Smooth muscle cell of the brain vasculature (primary cell): ENCODE measurements at places on chromosomes 5 and 9.

- no peak for DNase-seq
These were observed 348.4 kb downstream of the TRIM32 start for GRCh38 chr9:117035546-117035945.

GRCh38 chr5:10695055-10695649 is 65.9 kb downstream of the DAP start:
- peak; percentile 46 for DNase-seq

DNA sequence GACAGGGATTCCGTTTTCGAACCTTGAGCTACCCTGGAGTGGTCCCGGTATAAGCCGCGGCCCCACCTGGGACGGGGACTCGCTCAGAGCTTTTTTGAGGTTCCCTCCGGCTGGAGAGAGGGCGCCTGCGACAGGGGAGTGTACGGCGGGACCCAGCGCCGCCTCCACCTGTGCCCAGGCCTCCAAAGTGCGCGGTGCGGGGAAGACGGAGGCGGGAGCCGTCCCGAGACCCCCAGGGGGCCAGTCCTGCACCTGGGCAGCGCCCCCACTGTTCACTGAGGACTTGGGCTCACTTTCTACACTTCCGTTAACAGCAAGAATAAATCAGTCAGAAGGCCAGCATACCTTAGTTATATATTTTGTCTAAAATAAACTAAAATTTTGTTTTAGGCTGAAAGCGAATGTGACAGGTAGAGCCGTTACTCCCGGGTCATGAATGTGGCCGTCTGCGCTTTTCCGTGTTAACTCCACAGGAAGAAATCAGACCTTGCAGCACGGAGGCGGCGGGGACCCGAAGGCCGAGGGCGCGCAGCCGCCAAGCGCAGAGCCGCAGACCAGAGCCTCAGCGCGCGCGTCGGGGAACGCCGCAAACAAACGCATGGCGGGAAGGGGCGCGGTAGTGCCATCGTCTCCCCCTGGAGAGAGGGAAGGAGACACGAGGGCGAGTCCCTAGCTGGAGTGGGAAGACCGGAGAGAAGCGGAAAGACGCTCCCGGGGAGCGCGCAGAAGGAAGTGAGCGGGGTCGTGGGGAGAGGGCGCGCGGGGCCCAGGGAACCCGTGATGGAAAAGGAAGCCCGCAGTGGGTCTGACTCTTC is 14.1 kb downstream of the TRIM7 start:
- no peak for DNase-seq

DNA sequence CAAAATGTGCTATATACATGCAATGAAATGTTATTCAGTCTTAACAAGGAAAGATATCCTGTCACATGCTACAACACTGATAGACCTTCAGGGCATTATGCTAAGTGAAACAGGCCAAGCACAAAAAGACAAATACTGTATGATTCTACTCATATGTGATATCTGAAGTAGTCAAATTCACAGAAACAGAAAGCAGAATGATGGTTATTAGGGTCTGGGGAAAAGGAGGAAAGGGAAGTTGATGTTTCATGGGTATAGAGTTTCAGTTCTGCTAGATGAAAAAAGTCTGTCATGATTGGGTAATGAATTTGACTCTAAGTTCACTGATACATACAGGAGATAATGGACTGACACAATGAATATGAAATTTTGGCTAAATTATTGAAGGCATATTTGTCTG is 11.2 kb upstream of the RIC1 start:
- DNase-seq, result no peak

- DNase-seq, result no peak
These were observed 29.5 kb downstream of the CCNH start for GRCh38 chr5:87383216-87383615.

GRCh38 chr9:128001779-128002298 is 21.1 kb upstream of the EEIG1 start:
- DNase-seq, result no peak

DNA sequence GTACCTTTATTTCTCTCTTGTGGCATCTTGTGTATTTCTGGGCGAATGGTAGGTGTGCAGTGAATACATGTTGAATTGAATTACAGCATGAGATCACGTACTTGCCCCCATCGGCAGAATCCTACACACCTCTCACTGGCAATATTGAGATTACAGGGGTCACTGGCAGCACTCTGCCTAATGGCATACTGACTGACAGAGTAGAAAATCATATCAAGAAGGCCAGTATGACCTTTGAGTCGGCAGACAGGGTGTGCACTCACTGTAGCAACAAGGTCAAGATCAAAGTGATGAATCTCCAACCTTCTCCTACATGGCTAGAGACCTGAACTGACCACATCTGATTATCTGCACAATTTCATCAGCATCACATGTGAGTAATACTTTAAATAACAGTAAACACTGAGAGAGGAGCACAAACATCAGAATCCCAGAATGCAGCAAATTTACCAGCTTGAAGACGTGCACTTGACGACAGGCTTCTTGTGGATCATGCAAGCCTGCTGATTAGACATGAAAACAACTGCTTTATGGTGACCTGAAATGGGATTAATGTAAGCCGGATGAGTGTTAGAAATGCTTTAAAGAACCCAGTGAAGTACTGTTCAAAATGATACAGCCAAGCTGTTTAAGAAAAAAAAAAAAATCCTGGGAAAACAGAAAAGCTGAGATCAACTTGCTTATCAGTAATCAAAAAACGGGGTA is 267.1 kb upstream of the EFNA5 start:
- no peak for DNase-seq

DNA sequence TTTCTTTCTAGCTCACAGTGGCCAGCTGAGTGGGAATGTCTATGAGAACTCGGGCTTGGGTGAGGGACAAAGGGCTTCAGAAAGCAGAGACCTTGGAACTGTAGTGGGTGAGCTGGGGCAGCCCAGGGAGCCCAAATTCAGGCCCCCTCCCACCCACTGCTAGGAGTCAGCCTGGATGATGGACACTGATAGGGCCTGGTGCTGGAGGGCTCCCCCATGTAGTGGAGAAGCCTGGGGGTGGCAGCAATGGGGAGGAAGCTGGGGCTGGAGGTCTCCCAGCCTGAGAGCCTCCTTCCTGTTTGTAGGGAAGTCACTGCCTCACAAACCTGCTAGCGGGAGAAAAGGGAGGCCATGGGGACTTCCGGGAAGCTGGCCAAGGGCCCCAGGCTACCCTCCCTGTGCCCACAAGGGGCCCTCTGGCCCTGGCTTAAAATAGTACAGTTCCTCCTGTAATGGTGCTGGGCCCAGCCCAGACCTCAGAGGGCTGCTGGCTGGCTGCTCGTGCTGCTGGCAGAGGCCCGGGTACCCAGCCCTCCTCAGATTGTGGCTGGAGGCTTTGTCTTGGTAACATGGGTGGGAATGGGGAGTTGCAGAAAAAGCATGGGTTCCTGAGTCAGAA is 6.3 kb upstream of the NR5A1 start:
- no peak for DNase-seq

GRCh38 chr5:17882760-17883488 is 248.7 kb downstream of the TAF11L14 start:
- no peak for DNase-seq

- no peak for DNase-seq
These were observed 1.5 kb downstream of the TOR4A start for GRCh38 chr9:137278721-137279711.

DNA sequence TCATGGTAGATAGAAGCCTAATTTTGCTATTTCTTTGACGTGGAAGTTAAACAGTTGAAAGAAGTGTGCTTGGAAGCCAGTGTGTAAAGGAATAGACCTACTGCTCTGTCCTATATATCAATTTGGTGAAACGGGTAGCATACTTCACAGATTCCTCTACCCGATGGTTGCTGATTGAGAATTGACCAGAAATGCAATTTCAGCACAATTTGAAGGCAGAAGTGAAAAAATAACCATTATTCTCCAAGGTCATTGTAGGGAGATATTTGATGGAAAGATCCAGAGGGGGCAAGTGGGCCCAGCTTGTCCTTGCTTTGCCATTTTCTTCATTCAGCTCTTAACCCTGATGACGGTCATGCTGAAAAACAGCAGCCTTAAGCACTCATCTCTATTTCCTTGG is 15.3 kb downstream of the CDH12 start:
- no peak for DNase-seq

DNA sequence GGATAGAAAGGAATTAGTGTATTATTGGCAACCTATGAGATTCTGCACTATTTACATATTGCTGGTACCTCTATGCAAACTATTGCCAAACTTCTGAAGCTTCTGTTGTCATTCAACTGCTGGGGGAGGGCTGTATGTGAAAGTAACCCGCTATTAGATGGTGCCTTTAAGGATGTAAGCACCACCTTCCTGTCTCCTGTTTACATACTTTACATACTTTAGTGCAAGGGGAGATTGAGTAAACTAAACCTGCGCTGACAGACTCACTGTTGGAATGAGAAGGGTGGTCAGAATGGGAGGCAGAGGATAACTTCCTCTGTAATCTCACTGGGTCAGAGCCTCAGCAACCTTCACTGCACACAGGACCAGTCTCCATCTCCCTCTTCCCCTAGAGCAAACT is 123.8 kb downstream of the NR3C1 start:
- DNase-seq, result no peak

DNA sequence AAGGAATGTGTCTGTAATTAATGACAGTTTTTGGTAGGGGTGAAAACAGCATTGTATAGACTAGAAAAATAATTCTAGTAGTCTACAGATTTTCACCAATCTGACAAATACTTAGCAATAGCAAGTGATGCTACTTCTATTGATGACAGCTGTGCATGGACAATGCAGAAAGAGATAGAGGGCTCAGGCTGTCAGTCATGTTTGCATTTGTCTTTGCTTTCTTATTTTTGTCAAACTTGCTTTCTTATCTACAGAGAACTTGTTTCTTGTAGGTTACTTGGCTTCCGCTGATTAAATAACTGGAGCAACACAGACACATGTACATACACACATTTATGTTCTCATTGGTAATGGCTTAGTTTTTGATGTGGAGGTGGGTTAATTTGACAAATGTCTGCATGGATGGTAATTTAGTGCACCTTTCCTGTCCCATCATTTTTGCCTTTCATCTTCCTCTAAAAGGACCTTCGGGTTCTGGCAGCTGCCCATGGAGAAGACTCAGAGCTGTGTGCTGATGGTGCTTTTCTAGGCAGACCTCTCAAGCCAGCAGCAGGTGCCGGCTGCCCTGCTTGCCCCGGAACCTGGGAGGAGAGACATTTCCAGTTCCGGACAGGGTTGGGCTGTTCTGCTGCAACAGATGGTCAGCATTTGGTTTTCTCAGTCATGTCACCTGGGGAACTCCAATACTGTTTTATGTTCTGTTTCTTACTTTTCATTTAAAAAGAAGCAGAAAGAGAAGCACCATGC is 28.8 kb downstream of the CAMK4 start:
- DNase-seq, result no peak

DNA sequence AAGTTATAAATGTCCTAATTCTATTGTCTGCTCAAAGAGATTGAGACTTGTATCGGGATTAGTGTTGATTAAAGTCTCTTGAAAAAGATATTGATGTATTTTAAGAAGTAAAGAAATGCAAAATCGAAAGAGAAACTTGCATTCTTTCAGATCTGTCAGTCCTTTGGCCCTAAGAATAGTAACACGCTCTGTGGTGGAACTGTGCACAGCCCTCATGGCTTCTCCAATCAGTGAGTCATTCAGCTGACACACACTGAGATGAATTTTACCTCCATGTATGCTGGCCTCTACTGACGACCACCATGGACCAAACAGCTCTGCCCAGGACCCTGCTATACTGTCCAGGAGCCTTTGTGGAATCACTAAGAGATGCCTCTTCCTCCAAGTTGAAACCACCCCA is 232.4 kb downstream of the ESM1 start:
- no peak for DNase-seq

DNA sequence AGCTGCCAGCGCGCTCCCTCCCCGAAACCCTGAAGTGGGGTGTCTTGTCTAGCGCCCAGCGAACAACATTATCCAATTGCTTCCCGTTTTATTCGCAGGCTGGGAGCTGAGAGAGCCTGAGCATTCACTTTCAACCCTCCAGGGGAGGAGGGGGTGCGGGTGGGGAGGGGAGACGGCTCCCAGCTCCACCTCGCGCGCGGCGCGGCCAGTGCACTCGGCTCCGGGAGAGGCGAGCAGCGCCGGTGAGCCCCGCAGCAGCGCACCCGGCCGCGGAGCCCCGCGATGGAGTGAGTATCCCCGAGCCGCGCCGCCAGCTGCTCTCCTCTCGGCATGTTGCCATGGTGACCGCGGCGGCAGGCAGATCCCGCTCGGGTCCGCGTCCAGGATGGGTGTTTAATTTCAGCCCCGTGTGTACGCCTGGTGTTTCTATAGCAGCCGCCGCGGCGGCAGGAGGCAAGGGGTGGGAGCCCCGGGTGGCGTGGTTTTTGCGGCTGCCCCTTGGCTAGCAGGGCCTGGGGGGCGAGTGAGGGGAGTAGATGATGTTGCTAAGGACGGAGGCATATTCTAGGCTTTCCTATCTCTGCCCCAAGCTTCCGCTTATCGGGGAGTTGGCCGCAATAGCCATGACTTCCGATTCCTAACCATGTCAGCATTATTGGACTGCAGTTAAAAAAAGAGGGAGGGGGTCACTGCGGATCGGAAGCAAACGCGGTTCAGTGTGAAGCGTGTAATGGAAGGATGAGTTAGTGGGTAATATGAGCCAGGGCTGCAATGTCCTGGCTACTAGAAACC is 139.2 kb upstream of the PALM2AKAP2 start:
- DNase-seq, result no peak

DNA sequence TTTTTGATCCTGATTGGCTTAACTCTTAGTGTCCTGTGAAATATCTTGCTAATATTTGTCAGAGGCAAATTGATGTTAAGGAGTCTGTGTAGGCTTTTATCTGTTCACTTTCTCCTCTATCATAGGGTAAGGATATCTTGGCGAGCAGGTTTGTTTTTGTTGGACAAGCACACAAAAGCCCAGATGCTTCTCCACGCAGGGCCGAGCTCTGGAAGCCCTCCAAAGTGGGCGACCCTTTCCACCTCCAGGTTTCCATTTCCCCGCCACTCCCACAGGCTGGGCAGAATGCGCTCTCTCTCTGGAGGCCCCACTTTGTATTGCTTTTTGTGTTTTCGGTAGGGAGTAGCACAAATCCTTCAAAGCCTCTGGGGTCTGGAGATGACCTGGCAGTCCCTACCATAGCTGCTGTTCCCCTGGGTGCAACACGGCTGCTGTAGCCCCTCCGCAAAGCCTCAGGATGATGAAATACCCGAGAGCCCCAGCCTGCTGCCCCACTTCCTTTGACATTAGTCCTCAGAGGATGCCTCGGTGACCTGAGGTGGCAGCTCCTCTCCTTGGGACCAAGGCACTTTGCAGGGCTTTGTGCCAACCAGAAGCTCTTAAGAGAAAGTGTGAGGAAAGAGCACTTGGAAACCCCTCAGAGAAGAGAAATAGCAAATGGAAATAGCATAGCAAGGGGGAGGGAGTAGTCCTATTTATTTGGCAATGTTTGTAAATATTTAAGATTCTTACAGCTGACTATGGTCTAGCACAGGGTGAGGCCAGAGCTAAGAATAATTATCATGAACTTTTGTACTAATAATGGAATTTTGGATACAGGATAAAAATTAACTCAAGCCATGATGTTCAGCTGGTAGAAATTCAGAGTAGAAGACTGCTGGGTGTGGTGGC is 122.8 kb downstream of the ARHGEF28 start:
- DNase-seq, result peak; percentile 45

- DNase-seq, result no peak
These were observed 5.7 kb downstream of the B4GALT7 start for GRCh38 chr5:177605667-177606066.

GRCh38 chr5:170109059-170110031 is 3.6 kb downstream of the FOXI1 start:
- no peak for DNase-seq

- no peak for DNase-seq
These were observed 17.8 kb upstream of the GBGT1 start for GRCh38 chr9:133181561-133181960.

GRCh38 chr9:113935677-113936380 is 59.7 kb downstream of the ZNF618 start:
- no peak for DNase-seq

GRCh38 chr9:109499631-109500410 is 1.7 kb upstream of the PTPN3 start:
- DNase-seq, result no peak

- no peak for DNase-seq
These were observed 191.3 kb upstream of the TMEM161B start for GRCh38 chr5:88459971-88460370.
